ENCODE measurements at places on chromosomes 1 and 21.

- DNase-seq = no peak
Observed at GRCh38 chr1:204272505-204272904, 58.7 kb upstream of the GOLT1A start.

DNA sequence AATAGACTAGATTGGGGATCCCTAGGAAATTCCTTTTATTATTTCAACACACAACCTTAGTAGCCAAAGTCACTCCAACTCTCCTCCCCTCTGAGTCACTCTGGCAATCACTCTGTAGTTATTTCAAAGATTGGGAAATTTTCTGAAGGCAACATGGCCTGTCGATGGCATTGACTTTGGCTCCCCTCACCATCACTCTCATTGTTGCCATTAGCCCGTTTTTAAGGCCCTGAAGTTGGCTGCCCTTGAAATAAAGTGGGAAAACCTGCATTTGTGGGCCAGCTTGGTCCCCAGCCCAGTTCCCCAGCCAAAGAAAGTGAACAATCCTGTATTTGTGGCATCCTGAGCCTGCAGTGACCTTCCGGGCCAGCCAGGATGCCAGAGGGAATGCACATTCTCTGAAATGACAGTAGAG is 52.5 kb downstream of the CDC7 start:
- DNase-seq = no peak

GRCh38 chr1:244968471-244968871 is 104.1 kb upstream of the HNRNPU start:
- DNase-seq = no peak

DNA sequence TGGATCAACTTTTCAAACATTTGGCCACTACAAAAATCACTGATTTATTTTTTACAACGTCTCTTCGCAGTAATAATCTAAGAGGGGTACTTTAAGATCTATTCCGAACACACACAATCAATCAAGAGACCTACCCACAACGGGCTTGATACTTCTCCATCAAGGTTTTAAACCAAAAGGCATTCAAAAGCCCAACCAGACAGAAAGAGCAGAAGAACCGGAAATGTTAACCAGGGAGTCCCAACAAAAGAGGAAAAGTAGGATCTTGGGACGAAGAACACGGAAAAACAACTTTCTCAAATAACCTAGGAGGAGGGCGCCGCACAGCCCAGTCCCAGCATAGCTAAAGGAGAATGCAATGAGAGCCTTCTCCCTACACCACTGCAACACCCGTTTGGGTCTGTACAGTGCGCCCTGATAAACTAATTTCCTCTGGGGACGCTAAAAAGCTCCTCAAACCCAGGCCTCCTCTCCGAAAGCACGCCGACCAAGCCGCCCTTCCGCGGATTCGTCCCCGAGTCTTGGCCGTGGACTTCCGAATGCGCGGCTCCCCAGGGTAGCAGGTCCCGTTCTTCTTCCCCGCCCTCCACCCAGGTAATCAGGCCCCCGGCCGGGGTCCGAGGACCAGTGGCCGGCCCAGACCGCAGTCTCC is 623 bp downstream of the RPL22 start:
- no peak for DNase-seq

DNA sequence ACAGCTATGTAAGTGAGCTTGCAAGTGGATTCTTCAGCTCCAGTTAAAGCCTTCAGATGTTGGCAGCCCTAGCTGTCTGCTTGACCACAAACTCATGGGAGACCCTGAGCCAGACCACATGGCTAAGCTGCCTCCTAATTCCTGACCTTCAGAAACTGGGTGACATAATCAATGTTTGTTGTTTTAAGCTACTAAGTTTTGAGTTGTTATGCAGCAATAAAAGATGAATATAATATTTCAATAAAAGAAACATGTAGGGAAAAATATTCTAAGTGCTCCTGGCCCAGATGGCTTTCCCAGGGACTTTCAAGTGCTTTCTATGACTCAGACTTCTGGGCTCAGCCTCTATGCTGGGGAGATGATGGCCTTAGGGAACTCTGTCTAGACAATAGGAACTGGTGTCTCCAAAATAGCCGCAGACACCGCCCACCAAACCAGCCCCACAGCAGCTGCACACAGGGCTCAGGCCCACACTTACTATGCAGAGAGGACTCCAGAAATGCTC is 20.3 kb upstream of the AZIN2 start:
- DNase-seq = peak; percentile 13

GRCh38 chr1:204946640-204947039 is 76.0 kb downstream of the NFASC start:
- DNase-seq = no peak

DNA sequence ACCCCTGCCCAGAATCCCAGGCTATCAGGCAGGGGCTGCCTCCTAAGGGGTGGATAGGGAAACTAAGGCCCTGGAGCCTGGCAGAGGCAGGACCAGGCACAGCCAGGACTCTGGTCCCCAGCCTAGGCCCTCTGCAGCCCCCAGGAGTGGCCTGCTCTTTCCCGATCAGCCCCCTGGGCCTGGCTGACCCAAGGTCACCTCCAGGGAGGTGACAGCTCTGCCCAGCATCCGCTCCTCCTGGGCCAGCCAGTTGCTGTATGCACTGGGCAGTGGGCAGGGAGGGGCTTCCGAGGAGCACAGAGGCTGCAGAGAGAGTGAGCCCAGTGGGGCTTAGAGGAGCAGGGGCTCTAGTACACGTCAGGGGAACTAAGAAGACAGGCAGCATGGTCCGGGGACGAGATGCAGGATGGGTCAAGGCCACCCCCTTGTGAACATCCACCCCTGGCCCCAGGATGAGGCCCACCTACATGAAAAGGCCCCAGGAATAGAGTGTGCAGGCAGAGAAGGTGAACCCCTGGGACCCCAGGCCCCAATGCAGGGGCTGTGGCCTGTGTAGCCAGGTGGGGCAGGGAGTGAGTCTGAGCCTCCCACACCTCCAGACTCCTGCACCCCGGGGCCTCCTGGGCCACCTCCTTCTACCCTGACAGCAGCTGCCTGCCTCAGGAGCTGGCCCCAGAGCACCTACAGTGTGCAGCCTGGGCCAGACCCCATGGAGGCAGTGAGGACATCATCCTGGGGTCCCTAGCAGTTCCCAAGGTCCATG is 32.8 kb downstream of the WNT9A start:
- DNase-seq = no peak

DNA sequence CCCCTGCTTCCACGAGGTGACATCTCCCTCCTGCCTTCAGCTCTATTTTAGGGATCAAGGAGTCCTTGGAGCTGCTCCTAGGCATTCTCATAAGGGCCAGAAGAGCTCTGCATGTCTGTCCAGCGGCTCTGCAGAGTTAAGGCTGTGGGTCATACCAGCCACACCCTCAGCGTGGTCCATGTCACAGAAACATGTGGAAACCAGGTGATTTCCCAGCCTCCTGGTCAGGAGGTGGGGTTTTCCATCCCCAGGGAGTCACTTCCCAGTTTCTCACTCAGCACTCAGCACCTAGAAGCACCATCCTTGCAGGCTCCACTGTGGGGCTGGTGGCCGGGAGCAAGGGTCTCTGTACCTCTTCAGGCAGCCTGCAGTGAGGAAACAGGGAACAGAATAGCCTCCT is 1.4 kb upstream of the TNFRSF1B start:
- no peak for DNase-seq

DNA sequence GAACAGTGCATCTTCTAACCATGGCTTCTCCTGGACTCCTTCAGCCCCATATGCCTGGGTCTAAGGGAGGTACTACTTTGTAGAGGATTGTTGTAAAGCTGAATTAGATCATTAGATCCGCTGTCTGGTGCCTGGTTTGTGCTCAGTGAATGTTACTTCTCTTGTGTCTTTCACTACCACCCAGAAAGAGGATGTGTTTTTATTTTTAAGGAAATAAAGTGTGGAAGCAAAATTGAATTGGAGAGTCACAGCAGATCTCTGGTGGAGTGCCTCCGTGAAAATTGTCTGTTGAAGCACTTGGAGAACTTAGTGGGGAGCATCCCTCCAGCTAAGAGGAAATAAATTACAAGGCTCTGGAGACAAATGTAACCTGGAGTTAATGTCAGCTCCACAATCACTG is 101.8 kb upstream of the ARTN start:
- no peak for DNase-seq

DNA sequence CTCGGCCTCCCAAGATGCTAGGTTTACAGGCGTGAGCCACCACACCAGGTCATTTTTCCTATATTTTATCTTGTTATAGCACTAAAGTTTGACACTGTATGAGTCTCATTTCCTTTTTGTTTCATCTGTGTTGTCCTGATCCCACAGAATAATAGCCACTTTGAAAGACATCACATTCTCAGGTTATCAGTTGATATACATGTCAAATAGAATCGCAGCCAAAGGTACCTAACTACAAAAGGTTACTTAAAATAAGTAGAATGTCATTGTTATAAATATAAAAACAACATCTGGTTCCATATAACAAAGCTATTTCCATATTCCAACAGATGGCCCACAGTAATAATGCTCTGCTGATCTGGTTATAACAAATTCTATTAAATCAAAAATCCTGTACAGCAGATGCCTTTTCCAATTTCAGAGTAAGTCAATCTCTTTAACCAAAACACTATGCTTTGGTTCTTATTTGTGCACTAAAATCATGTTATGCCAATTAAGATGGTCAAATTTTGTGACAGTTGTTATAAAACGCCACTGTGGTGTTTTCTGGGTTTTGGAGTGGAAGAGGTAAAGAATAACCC is 6.0 kb downstream of the FOXJ3 start:
- DNase-seq = no peak
